ENCODE measurements at places on chromosomes 1 and 21.

- DNase-seq: no peak
These were observed 35.7 kb upstream of the EPS8L3 start for GRCh38 chr1:109799445-109799844.

DNA sequence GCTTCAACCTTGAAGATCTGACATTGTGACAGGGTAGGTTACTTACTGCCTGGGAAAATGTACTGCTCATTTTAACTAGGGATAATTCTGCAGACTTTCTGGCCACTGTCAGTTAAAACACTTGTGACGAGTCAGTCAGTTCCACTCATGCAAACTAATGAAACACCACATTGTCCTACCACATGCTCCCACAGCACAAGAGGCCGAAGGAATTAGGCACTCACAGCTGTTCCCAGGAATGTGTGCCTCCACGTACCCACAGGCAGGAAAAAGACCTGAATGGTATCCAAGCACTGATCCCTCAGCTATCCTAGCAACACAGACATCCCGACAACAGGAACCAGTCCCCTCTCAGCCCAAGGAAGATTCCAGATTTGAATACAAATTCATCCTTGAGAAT lies 12.3 kb downstream of the BCAR3 start:
- no peak for DNase-seq

GRCh38 chr21:28737674-28738419 lies 254.8 kb downstream of the LTN1 start:
- DNase-seq: no peak

- DNase-seq: no peak
These were observed 115.7 kb downstream of the GRIK3 start for GRCh38 chr1:36918604-36919003.

- no peak for DNase-seq
These were observed 250.3 kb upstream of the SGIP1 start for GRCh38 chr1:66283622-66284041.
